ENCODE measurements at places on chromosomes 1 and 21.

- no peak for DNase-seq
These were observed 69.2 kb upstream of the ARTN start for GRCh38 chr1:43864111-43865045.

DNA sequence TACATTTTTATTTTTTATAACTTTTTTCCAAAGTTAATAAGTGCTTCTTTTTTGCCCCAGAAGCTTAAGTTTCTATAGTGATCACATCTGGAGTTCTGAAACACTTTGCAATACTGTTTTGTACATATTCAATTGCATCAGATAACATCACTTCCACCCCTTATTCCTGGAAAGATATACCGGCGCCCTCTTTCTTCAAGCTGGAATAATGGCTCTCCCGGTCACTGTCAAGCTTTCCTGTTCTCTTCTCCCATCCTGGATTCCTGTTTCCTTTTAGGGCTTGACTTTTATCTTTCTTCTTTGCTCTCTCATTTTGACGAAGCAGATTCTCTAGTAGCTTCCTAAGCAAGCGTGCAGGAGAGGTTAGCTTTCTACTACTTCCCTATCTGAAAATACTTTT lies 1866.8 kb downstream of the MRPL39 start:
- DNase-seq, result no peak

- no peak for DNase-seq
These were observed 405.1 kb upstream of the ADAMTS5 start for GRCh38 chr21:27371975-27372331.

DNA sequence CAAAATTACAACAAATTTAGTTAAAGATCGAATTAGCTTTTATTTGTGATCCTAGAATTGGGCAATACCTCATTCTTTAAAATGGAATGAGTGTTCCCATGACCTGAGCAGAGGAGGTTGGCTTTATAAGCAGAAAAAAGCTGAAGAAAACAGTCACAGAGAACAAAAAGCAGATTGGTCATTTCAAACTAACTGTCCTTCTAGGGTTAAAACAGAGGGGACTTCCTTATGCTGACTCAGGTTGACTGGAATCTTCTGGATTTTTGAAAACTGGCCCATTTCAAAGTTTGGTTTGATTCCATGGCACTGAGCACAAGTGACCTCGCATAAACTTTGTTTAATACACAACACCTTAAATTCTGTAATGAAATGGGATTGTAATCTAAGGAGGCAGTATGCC lies 17.6 kb downstream of the NFASC start:
- no peak for DNase-seq

- DNase-seq, result no peak
These were observed 118.3 kb downstream of the OLFML2B start for GRCh38 chr1:161905269-161905884.

GRCh38 chr1:91606546-91607078 lies 106.0 kb downstream of the CDC7 start:
- no peak for DNase-seq

- no peak for DNase-seq
These were observed 2.6 kb downstream of the TXLNA start for GRCh38 chr1:32182060-32182459.

- no peak for DNase-seq
These were observed 258.1 kb downstream of the SDCCAG8 start for GRCh38 chr1:243513726-243514491.

DNA sequence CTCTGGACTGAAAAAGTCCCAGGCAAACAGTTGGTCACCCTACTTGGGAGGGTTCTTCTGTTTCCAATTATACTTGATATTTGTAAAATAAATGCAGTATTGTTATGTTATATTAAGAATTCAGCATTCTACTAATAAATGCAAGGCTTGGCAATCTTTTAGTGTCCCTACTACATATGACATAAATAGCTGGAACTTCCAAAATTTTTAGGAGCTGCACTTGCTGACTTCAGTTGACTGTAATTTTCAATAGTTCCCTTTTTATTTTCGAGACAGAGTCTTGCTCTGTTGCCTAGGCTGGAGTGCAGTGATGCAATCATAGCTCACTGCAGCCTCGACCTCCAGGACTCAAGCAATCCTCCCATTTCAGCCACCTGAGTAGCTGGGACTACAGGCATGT lies 20.0 kb downstream of the FOXD3 start:
- no peak for DNase-seq

DNA sequence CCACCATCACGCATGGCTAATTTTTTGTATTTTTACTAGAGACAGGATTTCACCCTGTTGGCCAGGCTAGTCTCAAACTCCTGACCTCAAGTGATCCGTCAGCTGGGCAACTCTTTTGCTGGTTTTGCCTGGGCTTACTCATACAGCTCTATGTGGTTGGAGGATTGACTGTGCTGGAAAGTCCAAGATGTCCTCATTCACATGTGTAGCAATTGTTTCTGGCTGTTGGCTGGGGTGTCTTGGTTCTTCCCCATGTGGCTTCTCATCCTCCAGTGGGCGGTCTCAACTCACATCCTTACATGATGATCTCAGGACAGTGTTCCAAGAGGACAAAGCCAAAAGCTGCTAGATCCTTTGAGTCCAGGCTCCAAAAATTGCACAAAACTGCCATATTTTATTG lies 53.3 kb downstream of the TEX35 start:
- DNase-seq, result no peak

- DNase-seq, result no peak
These were observed 10.3 kb downstream of the NBL1 start for GRCh38 chr1:19654386-19654785.

All from GM12891 (cell line).